Stimulated activated CD4-positive, alpha-beta T cell treated with anti-CD3 and anti-CD28 coated beads, Interleukin-4, amount 100 ng/mL, for 4 hours (primary cell): ENCODE measurements at places on chromosomes 5 and 9.

- peak; percentile 33 for DNase-seq
These were observed 987 bp downstream of the FBXW5 start for GRCh38 chr9:136943291-136944211.

DNA sequence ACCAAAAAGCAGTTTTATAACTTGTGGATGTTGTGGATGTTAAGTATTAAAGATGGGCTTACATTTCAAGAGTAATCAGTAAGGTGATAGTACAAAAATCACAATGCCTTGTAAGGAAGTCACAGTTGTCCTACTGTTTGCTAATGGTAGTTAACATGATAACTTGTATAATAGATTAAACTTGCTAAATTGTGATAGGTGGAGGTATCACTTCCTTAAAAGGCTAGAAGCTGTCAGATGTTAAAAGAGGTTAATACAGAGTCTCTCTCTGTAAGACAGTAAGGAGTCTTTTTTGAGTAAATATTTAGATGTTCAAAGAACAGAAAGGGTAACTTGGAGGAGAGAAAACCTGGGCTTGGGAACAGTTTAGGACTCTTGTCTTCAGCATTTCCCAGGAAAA lies 14.2 kb upstream of the MACIR start:
- no peak for DNase-seq

GRCh38 chr5:137684761-137685160 lies 51.1 kb downstream of the KLHL3 start:
- no peak for DNase-seq

GRCh38 chr9:130327070-130327780 lies 61.7 kb downstream of the HMCN2 start:
- DNase-seq: no peak

DNA sequence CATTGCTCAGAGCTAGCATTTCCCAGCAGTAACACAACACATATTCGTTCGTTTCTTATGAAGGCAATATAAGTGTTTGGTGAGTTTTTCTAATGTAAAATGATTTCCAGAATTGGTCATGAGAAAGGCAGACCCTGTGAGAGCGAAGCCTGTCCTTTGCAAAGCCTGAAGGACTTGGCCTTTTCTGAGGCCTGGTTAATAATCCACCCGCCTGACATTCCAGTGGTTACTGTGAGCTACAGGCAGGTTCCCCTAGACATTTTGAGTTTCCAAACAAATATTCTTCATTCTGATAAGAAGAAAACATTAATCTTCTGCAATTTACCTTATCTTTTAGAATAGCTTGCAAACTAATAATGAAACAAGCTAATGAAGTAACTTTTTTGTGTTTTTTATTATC lies 38.0 kb downstream of the ADAMTS16 start:
- no peak for DNase-seq

DNA sequence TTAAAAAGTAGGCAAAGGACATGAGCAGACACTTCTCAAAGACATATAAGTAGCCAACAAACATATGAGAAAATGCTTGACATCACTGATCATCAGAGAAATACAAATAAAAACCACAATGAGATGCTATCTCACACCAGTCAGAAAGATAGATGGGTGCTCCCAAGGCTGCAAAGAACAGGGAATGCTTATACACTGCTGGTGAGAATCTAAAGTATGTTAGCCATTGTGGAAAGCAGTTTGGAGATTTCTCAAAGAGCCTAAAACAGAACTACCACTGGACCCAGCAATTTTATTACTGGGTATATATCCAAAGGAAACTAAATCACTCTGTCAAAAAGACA lies 154.2 kb downstream of the NDUFS4 start:
- no peak for DNase-seq

DNA sequence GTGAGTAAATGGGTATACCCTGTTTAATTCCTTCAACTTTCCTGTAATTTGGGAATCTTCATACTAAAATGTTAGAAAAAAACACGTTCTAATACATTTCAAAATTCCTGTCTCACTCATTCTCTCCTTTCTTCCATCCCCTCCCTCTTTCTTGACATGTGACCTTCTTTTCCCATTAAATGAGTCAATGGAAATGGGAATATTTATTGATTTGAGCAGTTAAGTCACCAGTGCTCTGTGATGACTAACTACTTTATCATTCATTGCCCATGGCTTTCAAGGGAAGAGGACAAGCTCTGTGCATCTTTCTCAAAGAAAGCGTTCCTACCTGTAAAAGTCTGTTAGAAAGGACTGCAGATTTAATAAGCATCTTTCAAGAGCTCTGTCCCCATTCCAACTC lies 144.4 kb upstream of the MAP3K1 start:
- no peak for DNase-seq

DNA sequence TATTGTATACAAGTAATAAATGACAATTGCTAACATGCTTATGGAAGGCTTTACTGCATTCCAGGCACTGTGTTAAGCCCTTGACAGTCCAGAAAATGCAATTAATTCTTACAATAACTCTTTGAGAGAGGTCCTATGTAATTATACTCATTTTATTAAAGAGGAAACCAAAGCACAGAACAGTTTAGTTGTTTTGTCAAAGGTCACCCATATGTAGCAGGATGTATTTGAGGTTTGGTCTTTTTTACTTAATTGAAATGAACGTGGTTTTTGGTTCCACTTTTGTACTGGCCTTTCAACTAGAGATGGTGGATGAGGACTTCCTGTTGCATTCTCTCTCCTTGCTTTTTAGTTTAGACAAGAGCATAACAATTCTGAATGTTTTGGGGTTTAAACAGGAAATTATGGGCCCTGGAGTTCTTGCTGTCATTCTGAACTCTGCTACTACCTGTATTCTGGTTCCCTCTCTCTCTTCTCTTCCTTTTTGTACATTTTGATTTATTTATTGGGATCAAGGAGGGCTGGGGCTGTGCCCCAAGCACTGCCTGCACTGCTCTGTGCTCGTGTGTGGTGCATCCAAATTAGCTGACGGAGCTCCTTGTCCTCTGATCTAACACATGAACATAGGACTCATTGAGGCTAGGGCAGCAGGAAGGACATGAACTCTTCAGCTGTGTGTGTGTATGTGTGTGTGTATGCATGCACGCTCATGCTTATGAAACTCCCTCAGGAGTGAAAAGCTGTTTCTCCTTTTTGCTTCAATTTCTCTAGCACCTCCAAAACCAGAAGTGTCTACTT lies 47.4 kb downstream of the SLC28A3 start:
- no peak for DNase-seq

DNA sequence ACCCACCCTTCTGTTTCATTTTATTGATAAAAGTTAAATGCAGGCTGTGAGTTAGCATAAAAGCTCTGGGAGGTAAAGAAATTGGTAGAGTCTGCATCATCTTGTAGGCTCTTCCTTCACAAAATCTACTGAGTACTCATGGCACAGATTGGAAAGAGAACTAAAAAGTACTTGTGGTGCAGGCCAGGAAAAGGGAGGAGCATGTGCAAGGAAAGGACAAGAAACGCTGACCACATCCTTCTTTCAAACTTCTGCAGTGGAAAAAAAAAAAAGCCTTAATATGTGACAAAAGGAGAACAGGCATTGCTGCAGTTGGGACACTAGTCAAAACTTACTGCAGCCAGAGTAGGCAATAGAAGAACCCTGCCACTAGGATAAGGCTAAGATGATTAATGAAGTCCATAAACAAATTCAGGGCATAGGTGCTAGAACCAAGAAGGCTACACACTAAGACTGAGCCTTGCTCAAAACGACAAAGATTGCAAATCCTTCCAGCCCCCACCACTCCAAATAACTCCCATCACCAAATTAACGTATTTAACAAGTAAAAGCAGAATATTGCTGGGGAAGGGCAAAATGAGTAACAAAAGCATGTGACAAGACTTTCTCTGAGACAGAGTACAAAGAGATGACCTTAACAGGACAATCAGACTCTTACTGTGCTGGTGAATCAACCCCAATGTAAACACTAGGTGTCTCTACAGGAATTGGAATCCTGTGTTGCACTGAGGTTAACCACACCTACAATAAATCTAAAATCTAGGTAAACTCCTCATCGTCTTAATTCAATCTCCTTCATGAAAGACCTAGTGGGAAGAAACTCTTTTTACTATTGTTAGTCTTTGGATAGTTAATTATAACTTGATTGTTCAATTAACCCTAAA lies 1024.8 kb downstream of the TLE1 start:
- no peak for DNase-seq

DNA sequence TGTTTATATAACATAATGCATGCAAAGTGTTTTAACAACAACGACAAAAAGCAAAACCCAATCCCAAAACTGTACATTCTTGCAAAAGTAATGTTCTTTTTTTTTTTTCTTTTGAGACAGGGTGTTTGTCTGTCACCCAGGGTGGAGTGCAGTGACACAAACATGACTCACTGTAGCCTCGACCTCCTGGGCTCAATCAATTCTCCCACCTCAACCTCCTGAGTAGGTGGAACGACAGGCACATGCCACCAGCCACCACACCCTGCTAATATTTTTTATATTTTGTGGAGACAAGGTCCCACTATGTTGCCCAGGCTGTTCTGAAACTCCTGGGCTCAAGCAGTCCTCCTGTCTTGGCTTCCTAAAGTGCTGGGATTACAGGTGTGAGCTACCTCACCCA lies 13.6 kb upstream of the HAVCR1 start:
- no peak for DNase-seq

DNA sequence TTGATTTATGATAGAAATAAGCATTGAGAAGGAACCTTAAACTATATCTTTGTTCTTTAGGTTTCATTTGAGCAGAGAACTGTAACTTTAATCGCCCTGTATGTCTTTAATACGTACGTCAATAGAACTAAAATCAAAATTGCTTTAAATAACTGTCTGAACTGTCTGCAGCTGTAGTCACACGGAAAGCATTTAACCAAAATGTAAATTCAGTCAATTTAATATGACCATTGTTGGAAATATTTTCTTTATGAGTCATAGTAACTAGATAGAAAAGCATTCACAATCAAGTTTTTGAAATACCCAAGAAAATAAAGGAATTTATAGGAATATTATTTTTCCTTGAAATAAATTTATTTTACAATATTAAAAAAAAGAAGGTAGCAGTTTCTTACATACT lies 157.1 kb upstream of the CDH6 start:
- DNase-seq: no peak

GRCh38 chr5:172564883-172565282 lies 76.2 kb upstream of the NEURL1B start:
- DNase-seq: no peak

DNA sequence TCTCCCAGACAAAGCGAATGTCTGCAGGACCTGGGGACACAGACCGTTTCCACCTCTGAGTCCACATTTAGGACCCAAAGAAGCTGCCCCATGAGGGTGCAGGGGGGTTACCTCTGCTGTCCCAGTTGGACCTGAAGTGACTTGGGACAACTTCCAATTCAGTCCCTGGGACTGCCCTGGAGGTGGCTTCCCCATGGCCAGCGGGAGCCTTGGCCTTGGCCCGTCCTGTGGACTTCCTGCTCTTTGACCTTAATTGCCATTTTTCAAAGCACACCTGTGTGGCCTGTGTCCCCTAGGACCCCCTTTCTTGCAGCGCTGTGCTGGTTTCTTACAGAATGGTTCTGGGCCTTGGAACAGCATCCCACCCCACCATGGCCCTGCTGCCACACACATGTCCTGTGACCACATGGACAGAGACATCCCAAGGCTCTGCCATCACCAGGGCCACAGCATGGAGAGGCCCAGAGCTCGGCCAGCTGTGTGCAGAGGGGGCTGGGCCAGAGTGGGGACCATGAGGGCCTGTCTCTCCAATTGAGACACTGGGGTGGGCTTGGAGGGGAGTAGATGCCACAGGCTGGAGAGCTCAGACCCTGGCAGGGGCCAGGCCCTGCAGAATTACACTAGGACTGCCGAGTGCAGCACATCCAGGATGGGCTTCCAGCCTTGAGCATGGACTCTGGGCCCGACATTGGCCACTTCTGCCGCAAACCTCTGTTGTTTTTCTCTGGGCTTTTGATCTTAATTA lies 45.8 kb downstream of the SECISBP2 start:
- DNase-seq: no peak

GRCh38 chr9:129336601-129337331 lies 158.7 kb upstream of the IER5L start:
- peak; percentile 29 for DNase-seq

DNA sequence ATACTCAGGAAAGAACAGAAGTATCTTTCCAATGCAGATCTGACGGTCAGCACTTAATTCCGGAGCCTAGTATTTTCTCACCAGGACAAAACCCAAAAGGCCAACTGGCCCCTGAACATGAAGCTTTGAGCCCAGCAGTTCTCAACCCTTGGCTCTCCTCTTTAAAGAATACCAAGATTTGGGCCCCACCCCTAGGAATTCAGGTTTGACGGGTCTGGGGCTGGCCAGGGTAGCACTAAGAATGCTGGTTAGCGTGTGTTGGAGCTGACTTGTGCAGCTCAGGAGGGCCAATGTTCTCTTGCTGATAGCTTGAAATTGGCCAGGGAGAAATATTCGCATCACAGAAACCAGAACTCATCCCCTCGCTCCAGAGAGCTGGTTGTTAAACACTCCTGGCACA lies 88.3 kb upstream of the PTCH1 start:
- DNase-seq: no peak

- DNase-seq: no peak
These were observed 563.7 kb upstream of the DAP start for GRCh38 chr5:11324521-11325289.

DNA sequence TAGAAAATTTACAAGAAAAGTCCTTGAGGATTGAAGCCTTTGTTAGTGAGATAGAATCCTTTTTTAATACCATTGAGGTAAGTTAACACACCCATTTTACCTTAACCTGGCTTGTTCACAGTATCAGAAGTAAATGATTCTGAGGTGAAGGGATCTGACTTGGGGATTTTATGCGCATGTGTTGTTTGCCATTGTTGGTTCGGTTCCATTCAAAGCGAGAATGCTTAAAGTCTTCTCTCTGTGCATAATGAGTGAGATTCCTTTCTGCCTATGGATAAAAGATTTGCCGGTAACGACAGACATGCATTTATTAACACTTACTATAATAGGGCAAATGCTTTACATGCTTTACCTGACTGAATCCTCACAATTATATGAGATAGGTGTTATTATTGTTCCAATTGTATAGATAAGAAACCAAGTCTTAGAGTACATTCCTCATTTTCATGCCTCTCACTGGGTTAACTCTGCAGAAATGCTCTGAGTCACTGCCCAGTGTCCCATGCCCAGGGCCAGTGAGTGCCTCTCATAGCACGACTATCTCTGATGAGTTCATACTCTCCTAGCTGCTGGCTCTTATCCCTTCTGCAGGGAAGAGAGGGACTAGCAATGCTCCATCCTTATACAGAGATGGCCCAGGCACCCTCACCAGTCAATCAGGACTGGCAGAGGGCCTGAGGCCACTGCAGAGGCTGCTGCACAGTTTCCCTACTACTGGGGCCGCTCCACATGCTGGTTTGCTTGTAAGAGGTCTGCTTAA lies 54.4 kb downstream of the CMYA5 start:
- DNase-seq: no peak

GRCh38 chr5:179268966-179269693 lies 76.1 kb downstream of the ADAMTS2 start:
- DNase-seq: no peak
